T-helper 1 cell (primary cell): ENCODE measurements at places on chromosomes 13 and 19.

DNA sequence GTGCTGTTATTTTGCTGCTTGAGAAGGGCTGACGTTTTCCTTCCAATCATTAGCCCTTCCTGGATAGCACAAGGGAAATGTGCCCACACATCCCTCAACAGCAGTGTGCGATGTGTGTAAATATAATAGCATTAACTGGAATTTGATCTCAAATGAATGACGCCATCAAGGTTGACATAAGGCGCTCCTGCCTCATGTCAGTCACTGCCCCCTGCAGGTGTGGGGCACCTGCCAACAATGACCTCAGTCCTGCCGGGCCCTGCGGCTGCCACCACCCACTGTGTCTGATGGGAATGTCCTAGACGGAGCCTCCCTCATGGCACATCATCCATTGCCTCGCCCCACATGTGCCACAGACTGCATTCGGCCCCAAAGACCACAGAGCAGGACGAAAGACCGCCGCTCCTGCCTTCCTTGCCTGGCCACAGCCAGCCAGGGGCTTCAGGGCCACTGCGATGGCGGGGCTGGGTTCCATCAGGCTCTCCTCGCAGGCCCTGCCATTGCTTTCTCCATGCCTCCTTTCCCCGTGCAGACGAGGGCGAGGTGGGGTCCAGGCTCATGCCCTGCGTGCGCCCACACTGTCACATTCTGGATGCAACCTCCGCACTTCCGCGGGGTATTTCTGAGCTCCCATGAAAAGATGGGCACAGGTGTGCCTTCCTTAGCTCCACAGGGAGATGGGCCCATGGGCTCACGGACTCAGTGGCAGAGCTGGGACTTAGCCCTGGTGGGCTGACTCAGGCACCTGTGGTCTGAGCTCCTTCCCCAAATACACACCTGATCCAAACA lies 146.7 kb downstream of the SOX1 start:
- DNase-seq: no peak

GRCh38 chr19:19202707-19203011 lies 555 bp downstream of the NR2C2AP start:
- DNase-seq: no peak

- peak; percentile 5 for DNase-seq
Measured at GRCh38 chr19:33396701-33397535, 23.4 kb downstream of the CEBPG start.

GRCh38 chr13:25966086-25966485 lies 85.7 kb downstream of the SHISA2 start:
- DNase-seq: no peak

DNA sequence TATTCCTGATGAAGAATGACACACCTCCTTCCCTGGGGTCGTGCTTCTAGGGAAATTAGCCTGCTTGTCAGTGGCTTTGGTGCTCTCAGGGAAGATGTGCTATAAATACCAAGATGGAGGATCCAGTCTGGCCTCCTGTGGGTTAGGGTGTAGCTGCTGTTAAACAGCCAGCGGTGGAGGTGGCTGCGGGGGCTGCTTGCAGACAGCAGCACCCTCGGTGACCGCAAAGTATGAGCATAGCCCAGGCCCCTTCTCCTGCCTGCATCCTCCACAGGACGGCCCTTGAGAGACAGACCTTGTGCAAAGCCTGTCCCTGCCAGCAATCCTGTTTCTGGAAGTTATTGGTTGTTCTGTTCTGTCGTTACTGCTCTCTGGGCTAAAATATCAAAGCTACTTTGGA lies 11.4 kb downstream of the VSTM2B start:
- DNase-seq: no peak

- DNase-seq: no peak
Measured at GRCh38 chr13:21130116-21130515, 46.2 kb downstream of the SKA3 start.

GRCh38 chr13:41765813-41766212 lies 195.1 kb downstream of the VWA8 start:
- no peak for DNase-seq

GRCh38 chr19:18507727-18508440 lies 14.0 kb downstream of the ELL start:
- no peak for DNase-seq

- no peak for DNase-seq
Measured at GRCh38 chr13:76641056-76641455, 245.1 kb downstream of the KCTD12 start.

- DNase-seq: no peak
Measured at GRCh38 chr13:77389625-77390000, 62.7 kb upstream of the MYCBP2 start.

GRCh38 chr19:33627526-33627925 lies 5.8 kb downstream of the CHST8 start:
- no peak for DNase-seq

DNA sequence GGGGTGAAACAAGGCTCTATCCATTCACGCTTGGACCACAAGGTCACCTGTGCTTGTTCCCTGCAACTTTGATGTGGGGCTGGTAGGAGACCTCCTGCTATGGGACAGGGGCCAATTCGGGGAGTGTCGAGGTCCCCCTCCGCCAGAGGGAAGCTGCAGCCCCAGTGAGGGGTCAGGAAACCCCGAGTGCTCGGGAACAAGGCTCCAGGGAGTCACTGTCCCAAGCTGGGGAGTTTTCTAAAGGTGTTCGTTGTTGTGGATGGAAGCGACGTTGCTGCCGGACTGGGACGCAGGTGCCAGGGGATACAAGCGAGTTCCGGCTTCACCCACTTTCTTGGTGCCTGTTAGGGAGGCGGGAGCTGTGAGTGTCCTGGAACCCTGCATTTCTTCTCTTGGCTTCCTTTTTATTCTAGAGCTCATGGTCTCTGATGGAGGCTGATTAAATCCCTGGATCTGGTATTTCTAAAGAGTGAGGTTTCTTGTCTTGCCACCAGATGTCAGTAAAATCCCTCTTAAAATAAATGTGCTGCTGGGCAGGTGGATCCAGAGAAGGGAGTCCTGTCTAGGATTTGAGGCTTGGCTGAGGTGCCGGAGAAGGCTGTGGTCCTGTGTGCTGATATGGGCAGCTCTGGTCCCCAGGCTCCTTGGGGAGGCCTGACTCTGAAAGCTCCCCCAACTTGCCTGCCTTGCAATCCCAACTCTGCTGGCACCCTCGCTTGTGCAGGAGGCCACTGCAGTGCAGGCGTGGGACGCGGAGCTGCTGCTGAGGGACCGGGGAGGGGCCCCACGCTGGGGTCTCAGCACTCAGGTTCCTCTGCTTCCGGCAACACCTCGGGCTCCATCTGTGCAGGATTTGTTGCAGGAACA lies 153.9 kb downstream of the TEX29 start:
- DNase-seq: no peak

GRCh38 chr19:4524808-4525562 lies 6.7 kb upstream of the PLIN4 start:
- peak; percentile 40 for DNase-seq

DNA sequence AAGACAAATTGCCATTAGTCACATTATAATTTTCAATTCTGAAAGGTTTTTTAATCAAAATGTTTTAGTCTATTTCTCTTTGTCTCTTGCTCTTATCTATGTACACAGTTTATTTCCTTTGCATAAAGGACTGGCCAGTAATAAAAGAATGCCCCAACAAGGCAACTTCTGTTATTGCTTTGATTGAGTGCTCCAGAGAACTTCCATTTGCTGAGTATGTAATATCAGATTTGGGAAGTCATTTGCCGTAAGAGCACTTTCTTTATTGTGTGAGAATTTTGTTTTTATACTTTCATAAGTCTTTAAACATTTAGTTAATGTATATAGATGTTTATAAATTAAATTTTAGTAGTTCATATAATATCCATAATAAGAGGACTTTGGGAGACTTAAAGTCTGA lies 1140.4 kb downstream of the PCDH9 start:
- no peak for DNase-seq

DNA sequence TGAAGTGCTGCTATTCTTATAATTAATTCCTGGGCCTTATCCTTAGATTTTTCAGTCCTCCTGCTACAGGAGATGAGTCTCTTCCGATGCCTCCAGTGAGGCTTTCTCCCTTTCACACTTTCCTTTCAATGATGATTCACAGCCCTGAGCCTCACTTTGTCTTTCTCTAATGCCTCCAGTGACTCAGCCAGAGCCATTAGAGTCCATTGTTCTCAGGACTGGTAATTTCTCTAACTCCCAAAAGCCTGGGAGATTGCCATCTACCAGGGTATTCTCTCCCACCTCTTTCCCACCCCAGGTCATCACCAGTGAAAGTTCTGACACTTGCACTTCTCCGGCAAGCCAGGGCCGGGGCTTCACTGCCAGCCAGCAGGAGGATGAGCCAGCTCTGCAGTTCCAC lies 49.6 kb upstream of the ARGLU1 start:
- DNase-seq: no peak

DNA sequence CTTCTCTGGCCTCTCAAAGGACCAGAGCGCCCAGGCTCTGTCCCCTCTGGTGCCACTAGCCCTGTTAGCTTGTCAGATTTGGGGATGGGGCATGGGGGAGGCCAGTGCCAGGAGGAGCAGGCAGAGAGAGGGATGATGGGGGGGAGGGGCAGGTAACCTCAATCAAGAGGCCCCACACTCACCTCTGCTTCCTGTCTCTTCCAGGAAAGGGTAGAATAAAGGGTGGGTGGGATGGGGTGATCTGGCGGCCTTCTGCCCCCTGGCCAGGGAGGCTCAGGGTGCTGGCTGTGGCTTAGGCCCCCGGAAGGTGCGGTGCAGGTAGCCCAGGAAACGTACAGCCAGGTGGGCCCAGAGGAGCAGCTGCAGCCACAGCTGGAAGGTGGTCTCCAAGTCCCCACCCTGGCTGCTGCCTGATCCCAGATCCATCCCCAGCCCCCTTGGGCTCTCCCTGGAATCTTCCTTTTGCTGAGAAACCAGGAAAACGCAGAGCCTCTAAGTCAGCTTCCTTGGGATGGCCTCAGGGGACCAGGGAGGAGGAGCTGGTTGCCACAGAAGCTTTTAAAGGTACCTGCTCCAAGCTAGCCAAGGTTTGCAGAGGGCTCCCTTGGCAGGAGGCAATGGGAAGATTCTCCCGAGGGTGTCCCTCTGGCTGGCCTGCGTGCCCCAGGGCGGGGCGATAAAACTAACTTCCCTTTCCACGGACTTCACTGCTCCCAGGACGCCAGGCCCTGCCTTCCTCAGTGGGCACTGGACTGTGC lies 5.3 kb downstream of the PRKACA start:
- no peak for DNase-seq

- no peak for DNase-seq
Measured at GRCh38 chr19:772063-772462, 21.2 kb downstream of the MISP start.

DNA sequence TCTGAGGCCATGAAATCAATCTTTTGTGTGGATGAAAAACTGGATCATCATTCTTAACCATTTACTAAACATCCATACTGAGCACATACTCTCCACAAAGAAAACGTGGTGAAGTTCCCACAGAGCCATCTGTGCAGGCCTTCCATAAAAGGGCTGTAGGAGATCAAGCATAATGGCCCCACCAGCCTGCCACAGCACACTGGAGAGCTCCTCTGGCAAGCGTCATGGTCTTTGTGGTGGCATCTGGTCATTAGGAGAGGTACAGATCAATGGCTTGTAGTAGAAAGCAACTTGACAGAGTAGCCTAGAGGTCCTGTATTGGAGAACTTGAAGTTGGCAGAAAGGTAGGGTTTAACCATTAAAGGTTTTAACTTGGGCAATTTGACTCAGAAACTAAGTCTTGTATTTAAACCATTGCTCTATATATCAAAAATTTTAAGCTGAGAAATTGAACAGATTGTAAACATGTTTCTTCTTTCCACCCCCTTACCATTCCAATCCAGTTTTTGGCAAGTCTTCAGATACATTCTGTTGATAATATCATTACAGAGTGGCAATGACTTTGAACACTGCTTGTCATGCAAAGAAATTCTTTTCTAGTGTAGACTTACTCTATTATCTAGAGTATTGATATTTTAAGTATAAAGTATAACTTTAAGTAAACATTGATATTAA lies 128.3 kb downstream of the LMO7 start:
- DNase-seq: no peak

DNA sequence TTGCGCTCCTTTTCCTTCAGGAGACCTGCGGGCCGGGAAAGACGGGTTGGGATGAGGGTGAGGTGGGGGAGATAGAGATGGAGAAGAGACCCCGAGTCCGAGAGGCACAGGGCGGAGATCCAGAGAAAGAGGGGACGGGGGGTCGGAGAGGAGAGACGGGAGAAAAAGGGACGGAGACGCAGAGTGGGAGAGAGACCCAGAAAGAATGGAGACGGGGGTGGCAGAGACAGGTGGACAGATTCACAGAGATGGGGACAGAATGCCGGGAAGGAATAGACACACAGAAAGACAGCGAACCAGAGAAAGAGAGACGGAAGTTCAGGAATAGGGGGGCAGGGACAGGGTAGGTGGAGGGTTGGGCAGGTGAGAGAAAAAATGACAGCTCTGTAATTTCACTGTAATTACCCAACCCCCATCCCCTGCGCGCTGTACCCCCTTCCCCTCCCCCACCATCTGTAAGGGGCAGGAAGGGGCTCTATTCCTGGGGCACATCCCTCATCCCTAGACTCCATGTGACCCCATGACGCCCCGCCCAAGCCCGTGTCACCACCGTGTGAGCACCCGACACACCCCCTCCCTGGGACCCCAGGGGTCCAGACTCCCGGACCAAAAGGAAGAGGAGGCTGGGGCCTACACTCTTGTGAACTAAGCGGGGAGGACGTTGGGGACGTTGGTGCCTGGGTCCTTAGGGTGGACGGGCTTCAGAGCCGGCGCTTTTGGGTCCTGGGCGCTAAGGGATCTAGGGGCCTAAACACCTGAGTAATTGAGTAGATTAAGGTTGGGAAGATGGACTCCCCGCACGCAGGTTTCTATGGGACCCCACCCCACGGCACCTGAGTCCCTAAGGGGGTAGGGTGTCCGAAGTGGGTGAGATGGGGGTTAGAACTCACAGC lies 967 bp downstream of the DBP start:
- DNase-seq: no peak

DNA sequence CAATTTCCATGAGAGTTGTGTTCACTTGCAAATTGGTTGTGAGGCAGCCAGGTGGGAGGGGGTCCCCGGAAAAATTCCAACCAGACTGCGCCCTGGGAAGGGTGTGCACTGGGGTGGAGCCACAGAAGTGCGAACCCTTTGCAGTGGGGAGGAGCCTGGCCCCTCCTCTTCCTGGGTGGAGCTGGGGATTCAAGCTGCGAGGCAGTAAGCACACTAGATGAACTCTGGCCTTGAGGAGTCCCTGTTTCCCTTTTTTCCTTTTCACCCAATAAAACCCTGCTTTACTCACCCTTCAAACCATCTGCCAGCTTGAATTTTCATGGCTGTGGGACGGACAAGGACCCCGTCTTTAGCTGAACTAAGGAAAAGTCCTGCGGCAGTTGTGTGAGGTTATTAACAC lies 31.0 kb upstream of the MBNL2 start:
- no peak for DNase-seq

GRCh38 chr13:94967183-94968039 lies 255.1 kb upstream of the SOX21 start:
- no peak for DNase-seq

- DNase-seq: no peak
Measured at GRCh38 chr13:66795636-66796035, 434.5 kb downstream of the PCDH9 start.

GRCh38 chr13:58018020-58018419 lies 386.5 kb downstream of the PCDH17 start:
- DNase-seq: no peak
